ENCODE measurements at places on chromosomes 2 and 18. TPM values are rescaled to one million over a fixed set of nuclear protein-coding genes. Genes with fewer than 3 reads are reported as not detected.

DNA sequence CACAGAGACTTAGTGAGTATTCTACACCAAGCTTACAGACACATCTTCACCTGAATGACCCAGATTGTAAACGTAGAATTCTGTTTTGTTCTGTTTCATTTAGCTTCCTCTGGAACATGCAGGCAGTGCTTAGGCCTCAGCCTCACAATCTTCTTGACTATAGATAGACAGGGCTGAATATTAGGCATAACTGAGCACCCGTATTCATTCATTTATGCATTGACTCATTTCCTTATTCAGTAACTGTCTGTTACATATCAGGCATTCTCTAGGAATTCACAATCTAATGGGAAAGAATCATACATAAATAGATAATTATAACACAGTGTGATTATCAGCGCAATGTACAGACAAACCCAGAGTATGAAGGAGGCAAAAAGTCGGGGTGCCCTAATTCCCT, 124.9 kb upstream of the ETAA1 start:
- DNase-seq = no peak

GRCh38 chr2:201522965-201523364, 71.4 kb downstream of the STRADB start:
- no peak for DNase-seq

GRCh38 chr2:160910681-160911080, 249.5 kb upstream of the TANK start:
- no peak for DNase-seq

GRCh38 chr2:241358470-241358869, 2.4 kb downstream of the FARP2 start:
- no peak for DNase-seq

DNA sequence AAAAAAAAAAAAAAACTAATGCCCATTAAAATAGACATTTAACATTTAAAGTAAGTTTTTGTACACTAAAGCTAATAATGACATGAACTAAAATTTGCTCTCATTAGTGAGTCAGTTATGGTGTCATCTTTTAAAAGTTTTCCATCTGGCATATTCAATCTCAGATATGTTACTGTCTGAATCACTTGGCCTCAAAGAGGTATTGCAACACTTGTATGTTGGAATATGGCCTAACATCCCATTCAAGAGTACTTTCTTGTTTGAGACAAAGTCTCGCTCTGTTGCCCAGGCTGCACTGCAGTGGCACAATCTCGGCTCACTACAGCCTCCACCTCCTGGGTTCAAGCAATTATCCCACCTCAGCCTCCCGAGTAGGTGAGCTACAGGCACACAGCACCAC, 169.7 kb downstream of the TMEM163 start:
- DNase-seq = no peak

DNA sequence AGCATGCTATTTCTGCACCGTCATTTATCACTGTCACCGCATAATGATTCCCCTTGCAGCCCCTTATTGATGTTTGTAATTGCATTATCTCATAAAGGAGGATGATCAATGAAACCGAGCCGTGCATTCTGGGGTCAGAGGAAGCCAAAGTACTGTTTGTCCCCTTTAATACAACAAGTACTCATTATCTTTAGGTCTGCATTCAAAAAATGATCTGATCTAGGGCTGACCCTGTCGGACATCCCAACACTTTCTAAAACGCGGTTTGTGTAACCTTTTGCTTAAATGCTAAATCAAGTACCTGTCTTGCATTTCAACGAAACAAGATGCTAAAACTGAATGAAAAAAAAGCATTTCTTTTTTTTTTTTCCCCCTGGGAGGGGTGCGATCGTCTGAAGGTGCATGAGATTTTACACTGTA, 143.8 kb downstream of the MEIS1 start:
- DNase-seq = no peak

DNA sequence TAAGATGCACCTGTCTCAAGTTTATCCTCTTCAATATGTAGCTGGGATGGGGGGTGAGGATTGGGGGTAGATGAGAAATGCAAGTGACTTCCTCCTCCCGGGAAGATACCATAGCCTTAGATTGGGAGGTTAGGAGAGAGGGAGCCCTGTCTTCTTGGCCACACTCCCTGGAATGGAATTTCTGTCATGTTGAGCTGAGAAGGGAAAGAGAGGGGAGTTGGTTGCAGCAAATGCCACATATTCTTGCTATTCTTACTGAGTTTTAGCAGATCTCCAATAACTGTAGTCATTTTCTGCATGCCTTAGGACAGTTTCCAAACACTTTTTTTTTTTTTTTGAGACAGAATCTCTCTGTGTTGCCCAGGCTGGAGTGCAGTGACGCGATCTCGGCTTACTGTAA, 35.9 kb downstream of the TAF4B start:
- no peak for DNase-seq

DNA sequence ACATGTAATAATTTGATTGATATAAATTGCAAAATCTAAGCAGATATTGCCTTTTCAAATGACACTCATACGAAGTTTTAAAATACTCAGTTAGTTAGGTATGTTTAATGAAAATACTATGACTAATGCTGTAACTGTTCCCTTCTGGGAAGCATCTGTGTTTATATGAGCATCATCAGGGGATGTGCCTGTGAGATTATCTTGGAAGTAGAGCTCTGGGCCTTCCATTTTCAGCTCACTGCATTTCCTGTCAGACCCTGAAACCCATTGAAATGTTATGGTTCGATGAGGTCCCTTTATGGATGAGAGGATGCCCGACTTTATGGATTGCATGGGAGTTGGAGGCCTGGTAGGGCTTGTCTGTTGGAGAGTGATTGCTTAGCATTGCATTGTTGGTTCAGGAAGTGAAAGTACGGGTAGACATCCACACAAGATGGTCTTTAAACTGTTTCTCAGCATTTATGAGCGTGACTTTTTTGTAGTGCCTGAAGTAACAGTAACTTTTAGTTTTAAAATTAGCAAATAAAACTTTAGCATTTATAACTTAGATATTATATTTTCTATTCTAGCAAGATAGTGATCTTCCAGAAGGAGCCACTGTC, 28.7 kb downstream of the ELP2 start:
- no peak for DNase-seq

- DNase-seq = no peak
Observed at GRCh38 chr2:42853549-42854206, 61.3 kb upstream of the HAAO start.

DNA sequence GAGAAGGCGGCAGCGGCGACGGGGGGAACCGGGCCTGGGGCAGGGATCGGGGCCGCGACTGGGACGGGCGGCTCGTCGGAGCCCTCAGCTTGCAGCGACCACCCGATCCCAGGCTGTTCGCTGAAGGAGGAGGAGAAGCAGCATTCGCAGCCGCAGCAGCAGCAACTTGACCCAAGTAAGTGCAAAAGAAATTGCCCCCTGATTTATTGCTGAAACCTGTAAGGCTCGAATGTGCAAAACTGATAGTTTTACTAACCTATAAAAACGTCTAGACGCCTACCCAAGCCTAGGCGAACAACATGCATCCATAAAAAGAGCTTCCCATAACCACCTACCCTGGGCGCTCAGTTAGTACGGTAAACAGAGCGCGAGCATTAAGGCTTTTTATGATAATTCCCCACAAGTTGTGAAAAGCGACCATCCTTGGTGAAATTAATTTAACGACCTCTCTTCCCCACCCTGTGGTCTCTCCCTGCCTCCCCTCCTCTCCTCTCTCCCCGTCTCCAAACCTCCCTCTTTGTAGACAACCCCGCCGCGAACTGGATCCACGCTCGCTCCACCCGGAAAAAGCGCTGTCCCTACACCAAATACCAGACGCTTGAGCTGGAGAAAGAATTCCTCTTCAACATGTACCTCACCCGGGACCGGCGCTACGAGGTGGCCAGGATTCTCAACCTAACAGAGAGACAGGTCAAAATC, 1.0 kb downstream of the HOXD9 start:
- DNase-seq = no peak

GRCh38 chr2:85810371-85811179, 56.8 kb downstream of the ATOH8 start:
- no peak for DNase-seq

KLHL41 gene
- total RNA-seq = 141 TPM

SRD5A2 gene
- total RNA-seq = not detected

Data from heart right ventricle (tissue), 16 donors.